ENCODE measurements at places on chromosomes 3 and 15.

DNA sequence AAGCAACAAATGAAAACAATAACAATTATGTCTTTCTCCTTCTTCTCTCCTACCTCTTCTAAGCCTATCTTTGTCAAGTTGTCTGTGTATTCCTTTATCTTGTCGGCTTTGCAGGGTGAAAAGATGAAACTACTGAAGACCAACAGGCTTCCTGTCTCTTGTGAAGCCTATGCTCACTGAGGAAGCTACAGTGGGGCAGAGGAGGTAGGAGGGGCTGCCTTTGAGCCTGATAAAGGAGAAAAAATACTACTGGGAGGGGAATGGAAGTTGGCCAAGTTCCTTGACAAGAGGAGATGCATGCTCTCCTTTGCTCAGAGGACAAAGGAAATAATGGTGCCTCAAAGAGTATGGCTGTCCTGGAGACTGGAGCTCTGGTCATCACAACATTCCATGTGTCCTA lies 92.0 kb downstream of the IGSF11 start:
- no peak for DNase-seq

DNA sequence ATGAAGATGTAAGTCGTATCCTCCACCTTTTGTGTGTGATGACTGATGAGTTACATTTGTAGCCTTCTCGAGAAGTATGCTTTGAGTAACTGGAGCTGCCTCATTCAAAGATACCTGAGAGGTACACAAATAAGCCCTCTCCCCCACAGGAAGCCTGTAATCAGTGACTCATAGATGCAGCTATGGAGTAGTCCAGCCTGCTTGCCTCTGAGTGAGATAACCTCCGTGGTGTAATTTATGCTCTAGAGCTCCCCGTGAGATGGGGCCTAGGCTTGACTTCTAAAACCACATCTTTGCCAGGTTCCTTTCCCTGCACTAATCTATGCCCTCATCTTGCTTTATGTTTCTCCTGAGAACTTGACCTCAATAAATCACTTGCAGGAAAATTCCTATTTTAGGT lies 291.7 kb downstream of the SUCLG2 start:
- DNase-seq: peak; percentile 49

DNA sequence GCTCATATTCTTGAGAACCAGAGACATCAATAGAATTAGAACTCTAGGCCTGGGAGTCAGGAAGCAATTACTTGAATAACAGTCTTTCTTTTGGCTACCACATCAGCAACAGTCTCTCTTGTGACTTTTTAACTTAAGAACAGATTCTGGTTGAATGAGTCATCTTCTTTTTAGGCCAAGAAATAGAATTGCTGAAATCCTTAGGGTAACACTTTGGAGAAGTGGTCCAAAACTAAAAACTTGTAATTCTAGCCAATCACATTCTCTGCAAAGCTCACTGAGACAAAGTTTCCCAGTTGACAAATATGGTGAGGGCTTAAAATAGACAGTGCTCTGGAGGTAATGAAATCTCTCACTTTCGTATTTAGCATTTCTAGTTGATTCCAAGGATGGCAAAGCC lies 238.0 kb downstream of the SHOX2 start:
- DNase-seq: no peak

GRCh38 chr3:106276755-106277612 lies 408.2 kb upstream of the CBLB start:
- DNase-seq: peak; percentile 74

DNA sequence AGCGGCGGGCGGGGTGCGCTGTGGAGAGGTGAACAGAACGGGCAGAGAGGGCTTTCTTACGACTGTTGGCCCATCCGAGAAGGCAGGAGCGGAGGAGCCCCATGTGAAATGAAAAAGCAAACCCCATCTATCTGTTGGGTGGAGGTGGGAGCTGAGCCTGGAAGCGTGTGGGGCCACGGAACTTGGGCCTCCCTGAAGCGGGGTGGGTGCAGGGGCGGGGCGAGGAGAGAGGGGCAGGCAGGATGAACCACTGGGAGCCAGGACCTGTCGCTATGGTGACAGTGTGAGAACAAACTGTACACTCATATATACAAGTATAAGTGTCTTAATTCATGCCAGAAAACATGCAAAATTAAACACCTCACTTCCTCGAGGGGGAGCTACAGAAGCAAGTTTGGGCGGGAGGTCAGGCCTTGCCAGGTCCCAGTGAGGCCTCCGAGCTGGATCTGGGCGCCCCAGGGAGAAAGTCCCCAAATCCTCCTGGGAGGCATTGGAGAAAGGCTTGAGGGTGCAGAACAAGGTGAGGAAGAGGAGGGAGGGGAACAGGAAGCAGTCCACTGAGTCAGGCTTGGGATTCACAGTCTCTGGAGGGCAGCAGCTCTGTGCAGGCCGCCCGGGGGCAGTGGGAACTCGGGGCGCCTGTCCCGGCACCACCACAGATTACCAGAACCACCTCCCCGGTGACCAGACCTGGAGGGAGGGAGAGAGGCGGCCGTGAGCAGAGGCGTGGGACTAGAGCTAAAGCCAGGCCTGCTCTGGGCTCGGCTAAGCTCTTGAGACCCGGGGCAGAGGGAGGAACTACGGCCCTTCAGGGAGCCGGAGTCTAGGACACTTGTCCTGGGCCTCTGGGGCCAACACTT lies 34.8 kb downstream of the RBPMS2 start:
- DNase-seq: peak; percentile 20

DNA sequence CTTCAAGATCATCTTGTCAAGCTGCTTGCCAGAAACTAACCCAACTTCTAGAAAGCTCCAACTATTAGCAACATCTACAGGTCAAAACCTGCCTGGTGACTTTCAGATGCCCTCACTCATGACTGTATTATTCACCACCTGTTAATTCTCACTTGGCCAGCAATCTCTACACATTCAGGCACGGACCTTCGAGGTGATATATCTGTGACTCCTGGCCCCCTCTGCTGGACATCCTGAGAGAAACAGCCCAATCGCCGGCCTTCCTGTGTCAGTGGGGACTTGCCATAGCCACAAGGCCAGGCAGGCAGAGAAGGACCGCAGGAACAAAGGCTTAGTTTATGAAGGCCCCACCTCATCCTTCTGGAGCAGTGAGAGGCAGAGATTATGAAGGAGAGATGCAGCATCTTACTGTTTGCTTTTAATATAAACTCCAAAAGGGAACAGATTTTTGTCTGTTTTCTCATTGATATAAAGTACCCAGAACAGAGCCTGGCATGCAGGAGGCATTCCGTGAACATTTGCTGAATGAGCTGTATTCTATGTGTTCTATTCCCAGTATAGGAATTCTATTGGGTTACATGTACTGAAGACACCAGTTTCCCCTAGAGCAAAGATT lies 24.4 kb upstream of the OCA2 start:
- DNase-seq: peak; percentile 71

DNA sequence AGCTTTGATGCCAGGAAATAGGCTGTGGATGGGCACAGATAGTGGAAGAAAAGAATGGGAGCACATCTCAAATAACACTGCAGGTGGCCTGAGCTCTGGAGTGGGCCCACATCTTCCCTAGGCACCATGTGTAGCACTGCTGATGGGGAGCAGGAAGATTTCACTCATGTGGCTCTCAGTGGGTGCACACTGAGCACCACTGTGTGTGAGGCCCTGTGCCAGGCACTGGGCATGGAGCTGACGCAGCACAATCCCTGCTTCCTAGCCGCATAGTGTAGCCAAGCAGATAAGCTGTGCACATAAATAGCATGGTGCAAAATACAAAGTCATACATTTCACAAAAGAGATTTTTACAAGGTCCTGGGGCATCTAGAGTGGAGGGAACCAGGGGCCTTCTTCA lies 101.6 kb downstream of the MOBP start:
- DNase-seq: no peak

- DNase-seq: no peak
Measured at GRCh38 chr3:22439626-22440025, 688.6 kb upstream of the ZNF385D start.

DNA sequence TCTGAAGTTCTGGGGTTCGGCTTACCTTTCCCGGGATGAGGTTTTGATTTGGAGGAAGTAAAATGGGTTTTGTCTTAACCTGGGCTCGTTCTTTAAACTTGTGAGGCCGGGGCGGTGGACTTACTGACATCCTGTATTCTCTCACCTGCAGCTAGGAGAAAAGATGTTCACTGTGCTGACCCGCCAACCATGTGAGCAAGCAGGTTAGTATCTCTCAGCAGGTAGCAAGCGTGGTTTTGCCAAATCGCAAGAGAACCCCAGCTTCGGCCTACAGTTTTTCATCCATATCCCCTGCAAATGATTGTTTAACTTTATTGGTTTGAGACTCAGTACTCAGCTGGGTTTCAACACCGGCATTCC lies 891 bp downstream of the ENTPD3 start:
- peak; percentile 54 for DNase-seq

DNA sequence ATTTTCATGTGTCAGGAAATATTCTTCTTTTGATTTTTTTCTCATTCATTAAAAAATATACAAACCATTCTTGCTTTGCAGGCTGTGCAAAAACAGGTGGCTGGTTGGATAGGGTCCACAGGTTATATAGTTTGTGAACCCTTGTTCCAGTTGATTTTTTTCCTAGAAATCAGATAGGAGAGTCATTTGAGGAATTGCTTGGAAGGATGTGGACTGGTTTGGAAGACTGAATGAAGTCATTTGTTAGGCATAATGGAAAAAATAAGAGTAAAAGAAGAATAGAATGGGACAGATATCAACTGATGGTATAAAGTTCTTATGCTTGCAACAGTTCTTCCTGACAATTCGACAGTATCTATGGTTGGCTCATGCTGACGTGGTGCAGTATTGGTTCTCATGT lies 189.4 kb downstream of the PTPRG start:
- no peak for DNase-seq

GRCh38 chr3:155026999-155027591 lies 53.0 kb upstream of the MME start:
- DNase-seq: no peak

DNA sequence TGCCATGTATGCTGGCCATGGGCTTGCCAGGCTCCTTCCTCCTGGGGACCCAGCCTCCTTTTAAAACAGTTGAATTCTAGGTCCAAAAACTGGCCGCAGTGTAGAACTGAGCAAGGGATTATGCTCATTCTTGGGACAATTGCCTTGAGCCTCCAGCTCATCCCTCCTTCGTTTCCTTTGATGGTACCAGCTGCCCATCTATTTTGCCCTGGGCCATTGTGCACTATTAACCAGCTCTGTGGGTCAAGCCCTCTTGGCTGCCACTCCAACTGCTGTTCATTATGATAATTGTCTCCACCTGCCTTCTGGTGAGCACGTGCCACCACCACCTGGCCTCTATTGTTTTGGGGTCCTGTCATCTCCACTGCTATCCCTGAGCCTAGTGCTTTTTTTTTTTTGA lies 75.8 kb upstream of the SYN2 start:
- DNase-seq: peak; percentile 89

DNA sequence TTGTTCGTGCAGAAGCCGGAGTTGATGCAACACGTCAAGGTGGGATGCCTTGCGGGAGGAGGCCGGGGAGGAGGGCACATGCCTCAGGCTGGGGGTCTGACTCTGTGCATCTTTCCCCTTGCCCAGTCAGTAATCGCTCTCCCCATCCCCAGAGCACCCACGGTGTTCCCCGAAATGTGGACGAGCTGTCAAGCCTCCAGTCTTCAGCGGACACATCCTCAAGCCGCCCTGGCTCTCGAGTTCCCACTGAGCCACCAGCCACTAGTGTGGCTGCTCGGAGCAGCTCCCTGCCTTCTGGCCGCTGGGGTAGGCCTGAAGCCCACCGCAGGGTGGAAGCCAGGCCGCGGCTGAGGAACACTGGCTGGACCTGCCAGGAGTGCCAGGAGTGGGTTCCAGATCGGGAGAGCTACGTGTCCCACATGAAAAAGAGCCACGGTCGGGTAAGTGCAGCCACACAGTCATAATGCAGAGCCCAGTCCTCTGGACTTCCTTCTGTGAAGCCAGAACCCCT lies 18.7 kb upstream of the ALPK3 start:
- no peak for DNase-seq

GRCh38 chr15:78129077-78129750 lies 2.0 kb downstream of the CIB2 start:
- peak; percentile 59 for DNase-seq

DNA sequence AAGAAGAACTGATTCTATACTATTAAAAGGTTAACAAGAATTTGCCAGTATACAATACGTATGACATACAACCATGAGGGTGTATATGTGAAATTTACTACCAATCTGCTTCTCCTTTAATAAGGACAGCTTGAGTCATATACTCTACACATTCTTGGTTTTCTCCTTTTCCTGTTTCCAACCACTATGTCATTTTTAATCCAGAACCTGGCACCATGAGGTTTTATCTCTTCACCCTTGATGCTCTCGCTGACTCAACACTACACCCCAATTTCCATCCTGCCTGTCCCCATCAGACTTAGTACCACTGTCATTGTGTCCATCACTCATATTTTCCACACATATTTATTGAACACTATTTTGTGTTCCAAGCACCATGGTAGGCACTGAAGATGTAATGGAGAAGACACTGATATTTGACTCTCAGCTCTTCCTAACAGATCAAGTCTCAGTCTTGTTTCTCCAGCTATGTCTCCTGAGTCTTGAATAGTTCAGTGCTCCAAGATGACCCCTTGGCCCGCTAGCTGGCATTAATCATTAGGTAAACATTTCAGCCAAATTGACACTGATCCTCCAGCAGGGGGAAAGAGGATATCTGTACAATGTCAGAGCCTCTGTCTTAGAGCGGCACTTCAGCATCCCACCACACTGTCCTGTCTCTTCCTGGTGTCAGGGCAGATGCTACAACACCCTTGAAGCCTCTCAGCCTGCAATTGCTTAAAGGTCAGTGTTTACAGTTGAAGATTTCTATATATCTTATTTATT lies 11.2 kb upstream of the COL8A1 start:
- DNase-seq: no peak

- DNase-seq: no peak
Measured at GRCh38 chr3:189282189-189282588, 110.4 kb downstream of the TPRG1 start.

- no peak for DNase-seq
Measured at GRCh38 chr3:156445117-156446090, 109.5 kb downstream of the SSR3 start.

- DNase-seq: peak; percentile 54
Measured at GRCh38 chr15:69590932-69591524, 138.4 kb downstream of the RPLP1 start.
